ENCODE measurements at places on chromosomes 1 and 21.

DNA sequence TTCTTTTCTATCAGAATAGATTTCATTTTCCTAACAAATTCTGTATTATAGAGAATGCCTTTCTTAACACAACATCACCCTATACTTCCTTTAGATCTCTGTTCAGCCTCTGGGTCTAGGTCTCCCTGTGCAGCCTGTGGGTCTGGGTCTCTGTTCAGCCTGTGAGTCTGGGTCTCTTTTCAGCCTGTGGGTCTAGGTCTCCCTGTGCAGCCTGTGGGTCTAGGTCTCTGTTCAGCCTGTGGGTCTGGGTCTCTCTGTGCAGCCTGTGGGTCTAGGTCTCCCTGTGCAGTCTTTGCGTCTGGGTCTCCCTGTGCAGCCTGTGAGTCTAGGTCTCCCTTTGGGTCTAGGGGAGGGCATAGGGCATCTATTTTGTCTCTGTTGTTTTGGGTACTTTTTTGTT is 59.6 kb upstream of the DIP2A start:
- no peak for DNase-seq

GRCh38 chr1:56553046-56553445 is 26.3 kb downstream of the PLPP3 start:
- DNase-seq: no peak

DNA sequence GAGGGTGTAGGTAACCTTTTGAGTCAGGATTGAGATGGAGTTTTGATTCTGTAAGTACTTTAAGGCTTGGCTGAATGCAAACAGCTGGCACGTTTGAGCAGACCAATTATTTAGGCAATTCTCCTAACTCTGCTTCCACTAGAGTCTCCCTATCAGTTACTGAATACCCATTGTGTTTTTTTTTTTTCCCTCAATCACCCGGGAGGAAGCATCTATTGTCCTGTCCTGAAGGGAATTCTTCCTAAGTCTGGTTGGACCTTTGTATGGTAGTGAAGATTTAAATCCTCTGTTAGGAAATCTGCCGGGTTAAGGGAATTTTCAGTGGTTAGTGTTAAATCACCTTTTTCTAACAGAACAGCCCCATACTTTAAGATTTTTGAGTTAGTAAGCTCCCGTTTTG is 571.2 kb upstream of the USP24 start:
- DNase-seq: no peak

GRCh38 chr21:34889320-34889675 is 159.8 kb downstream of the RUNX1 start:
- DNase-seq: peak; percentile 50

DNA sequence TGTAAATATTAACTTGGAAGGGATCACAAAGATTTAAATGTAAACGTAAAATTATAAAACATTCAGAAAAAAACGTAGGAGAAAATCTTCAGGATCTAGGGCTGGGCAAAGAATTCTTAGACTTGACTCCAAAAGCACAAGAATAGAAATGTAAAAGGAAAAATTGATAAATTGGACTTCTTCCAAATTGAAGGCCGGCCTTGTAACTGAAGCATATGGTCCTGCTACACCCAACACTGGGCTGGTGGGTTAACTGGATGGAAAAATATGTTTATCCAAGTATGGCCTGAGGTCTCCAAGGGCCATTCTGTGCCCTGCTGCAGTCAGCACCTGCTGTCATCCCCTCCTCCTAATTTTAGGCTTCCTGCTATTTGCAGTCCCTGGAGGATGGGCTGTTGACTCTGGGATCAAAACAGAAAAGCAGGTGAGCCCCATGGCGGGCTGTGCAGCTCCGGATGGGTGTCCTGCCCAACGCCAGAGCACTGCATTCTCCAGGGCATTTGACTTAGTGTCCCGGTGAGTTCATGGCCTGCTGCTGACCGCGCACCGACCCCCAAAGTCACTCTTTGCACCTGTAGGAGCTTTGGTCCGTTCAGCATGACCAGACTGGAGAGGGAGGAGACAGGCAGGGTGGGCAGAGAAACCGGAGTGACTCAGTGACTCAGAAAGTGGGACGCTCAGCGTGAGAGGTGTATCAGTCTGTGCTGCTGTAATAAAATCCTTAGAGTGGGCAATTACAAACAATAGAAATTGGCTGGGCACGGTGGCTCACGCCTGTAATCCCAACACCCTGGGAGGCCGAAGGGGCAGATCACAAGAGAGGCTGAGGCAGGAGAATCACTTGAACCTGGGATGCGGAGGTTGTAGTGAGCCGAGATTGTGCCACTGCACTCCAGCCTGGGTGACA is 6.1 kb upstream of the AIRE start:
- no peak for DNase-seq

DNA sequence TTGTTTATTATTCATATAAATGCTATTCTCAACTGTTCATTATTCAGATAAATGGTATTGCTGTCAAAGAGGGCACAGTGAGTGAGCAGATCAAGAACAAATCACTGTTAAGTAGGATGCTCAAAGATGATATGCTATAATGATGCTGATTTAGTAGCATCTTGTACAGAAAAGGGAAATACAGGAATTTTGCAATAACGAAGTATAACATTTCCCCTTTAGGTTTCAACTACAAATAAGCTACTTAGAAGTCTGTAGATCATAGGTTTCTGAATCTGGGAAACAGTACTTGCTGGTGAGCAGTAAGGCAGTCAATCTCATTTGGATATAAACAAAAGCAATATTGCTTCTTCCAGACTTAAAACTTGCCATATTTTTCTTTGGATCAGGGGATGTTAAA is 27.3 kb upstream of the RCOR3 start:
- DNase-seq: no peak

GRCh38 chr1:163072658-163073057 is 3.5 kb downstream of the RGS4 start:
- DNase-seq: no peak

- no peak for DNase-seq
Measured at GRCh38 chr1:83102630-83103071, 896.3 kb downstream of the TTLL7 start.

DNA sequence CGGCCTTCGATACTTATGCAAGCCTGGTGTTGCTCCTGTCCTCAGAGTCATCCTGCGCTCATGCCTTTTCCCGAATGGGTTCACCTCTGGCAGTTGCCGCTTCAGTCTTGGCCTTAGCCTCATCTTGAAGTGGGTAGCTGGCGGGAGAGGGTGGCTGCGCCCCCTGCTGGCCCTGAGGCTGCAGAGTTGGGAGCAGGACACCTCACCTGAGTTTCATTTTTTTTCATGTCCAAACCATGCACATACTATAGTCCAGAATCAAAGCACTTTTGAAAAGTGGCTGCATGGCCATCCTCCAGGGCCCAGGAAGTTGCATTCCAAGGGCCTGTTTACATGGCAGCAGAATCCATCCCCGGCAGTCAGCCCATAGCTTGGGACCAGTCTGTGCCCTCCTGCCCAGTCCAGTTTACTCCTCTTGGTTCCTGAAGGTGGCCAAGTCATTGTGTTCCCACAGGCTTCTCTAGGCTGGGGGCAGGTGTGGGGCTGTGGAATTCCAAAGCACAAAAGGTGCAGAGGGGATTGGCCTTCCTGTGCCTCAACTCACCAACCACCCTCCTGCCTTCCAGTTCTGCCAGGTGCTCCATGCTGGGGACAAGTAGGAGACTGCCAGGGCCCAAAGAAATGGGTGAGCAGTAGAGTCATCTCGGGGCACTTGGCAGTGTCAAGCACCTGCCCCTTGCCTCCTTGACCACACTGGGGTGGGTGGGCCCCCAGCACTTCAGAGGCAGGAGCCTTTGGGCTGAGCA is 44.0 kb downstream of the YARS1 start:
- peak; percentile 75 for DNase-seq

DNA sequence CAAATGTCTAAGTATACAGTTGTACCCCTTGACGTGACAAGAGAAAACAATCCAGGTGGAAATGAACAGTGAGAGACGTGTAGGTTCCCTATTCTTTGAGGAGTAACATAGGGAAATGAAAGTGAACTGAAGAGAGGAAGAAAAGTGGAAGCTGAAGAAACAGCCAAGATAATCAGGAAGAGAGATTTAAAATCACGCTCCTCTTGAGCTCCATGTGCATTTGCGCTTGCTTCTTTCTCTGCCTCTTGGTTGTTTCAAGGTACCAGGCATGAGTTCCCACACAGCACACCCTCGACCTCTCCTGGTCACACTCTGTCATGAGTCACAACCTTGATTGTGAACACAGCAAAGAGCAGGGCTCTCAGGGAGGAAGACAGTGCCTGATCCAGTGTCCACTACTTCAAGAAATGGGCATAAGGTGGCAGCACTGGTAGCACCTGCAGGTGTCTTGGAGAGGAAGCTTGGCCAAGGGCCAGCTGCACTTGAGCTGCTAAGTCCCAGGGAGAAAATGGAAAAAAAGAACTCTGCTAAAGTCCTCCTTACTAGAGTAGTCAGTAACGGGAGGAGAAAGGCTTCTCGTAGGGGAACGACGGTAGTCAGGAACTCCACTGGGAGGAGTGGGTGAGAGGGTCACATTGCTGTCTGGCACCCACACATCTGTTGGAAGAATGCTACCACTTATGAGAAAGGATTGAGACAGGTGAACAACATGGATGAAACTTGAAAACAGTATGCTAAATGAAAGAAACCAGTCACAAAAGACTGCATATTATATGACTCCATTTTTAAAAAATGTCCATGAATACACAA is 18.3 kb upstream of the ARID1A start:
- peak; percentile 63 for DNase-seq

- peak; percentile 54 for DNase-seq
Measured at GRCh38 chr1:53327182-53327913, 522 bp downstream of the LRP8 start.

GRCh38 chr1:183467687-183468086 is 4.6 kb upstream of the SMG7 start:
- DNase-seq: no peak

- DNase-seq: no peak
Measured at GRCh38 chr1:78075621-78076020, 29.9 kb downstream of the GIPC2 start.

GRCh38 chr21:21661741-21662140 is 663.5 kb downstream of the NCAM2 start:
- DNase-seq: no peak

GRCh38 chr1:174997041-174997440 is 2.7 kb upstream of the CACYBP start:
- DNase-seq: no peak

DNA sequence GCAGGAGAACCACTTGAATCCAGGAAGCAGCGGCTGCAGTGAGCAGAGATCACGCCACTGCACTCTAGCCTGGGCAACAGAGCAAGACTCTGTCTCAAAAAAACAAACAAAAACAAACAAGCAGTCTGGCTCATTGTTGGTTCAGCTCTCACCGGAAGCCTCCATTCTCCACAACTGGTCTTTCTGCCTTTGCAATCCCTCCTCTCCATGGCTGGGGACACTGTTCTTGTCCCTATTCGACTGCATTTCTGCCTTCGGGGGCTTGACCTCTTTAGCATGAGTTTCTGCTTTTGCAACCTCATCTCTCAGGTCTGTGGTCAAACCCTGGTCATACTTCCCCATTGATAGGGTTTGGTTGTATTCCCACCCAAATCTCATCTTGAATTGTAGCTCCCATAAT is 216.3 kb upstream of the NR5A2 start:
- no peak for DNase-seq

- DNase-seq: no peak
Measured at GRCh38 chr1:25544243-25544764, 898 bp downstream of the LDLRAP1 start.

- no peak for DNase-seq
Measured at GRCh38 chr1:77283701-77284425, 2.0 kb downstream of the AK5 start.

DNA sequence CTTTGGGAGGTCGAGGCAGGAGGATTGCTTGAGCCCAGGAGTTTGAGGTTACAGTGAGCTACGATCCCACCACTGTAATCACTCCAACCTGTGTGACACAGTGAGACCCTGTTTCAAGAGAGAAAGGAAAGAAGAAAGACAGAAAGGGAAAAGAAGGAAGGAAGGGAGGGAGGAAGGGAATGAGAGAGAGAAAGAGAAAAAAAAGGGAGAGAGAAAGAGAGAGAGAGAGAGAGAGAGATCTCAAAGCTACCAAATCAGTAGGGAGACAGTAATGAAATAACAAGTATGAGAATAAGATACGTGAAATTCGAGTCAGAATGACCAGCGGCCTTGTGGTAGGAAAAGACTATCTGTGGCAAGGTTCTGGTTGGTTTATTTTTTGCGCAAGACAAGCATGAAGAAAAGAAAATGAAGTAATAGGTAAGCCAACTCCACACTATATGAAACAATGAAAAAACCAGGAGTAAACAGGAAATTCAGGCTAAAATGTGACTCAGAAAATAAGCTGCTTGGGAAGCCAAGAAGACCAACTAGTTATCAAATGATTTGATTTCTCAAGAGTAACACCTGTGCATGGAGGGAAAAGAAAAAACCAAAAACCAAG is 8.9 kb downstream of the MTF1 start:
- DNase-seq: no peak

DNA sequence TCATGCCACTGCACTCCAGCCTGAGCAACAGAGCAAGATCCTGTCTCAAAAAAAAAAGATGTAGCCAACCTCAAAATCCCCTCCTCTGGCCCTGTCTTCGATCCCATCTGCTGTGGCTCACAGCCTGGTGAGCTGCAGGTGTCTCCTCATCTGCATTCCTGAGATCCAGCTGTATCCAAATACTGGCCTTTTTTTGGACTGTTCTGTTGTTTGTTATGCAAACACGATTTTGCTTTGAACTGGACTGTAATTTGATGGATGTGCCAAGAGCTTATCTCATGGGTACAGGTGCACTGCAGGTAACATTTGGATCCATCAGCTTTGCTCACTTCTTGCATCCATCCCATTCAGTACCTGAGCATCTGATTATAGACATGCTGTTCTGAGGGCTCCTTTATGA is 14.1 kb upstream of the FAM43B start:
- no peak for DNase-seq

DNA sequence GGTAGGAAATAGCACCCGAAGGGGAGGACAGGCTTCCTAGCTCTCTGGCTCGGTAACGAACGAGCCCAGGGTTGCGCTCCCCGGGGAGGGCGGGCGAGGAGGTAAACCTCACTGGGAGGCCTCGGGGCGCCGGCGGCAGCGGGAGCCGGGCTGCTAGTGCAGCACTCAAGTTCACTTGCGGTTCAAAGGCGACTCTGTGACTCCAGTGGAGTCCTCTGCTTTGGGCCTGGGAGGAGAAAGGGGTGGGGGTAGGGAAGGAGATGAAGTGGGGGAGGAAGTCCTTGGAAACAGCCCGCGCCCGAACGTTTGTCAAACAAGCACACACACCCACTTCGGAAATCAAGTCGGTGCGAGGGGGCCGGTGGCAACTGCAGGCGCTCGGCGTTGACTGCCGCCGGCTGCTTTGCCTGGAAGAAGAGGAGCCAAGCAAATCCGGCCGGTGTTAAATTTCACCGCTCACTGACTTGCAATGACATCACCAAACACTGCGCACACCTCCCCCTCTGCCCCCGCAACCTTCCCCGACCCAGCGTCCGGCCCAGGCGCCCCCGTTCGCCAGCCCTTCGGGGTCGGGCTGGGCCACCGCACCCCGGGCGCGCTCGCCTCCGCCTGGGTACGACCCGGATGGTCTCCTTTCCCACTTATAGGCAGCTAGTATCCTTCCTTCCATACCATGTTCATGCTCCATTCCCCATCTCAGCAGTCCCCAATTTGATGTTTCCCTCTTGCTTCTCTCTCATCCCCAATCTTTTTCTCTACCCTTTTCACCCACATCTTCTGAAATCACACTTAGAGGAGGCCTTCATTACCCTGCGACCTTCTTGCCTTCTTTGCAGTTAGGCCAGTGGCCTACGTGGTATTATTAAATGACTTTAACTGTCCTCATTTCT is at the start of gene COL24A1:
Gene COL24A1, minus strand, starts transcription at position 207 of the 890 bp plus-strand sequence. CDS start 376 bp downstream, outside the sequence.
- no peak for DNase-seq
